CD4-positive, alpha-beta T cell treated with Interleukin-4 for 4 hours (primary cell): ENCODE measurements at places on chromosomes 2 and 18.
A peak's percentile ranks its signal among the peaks of the same experiment; 100 is the strongest.

DNA sequence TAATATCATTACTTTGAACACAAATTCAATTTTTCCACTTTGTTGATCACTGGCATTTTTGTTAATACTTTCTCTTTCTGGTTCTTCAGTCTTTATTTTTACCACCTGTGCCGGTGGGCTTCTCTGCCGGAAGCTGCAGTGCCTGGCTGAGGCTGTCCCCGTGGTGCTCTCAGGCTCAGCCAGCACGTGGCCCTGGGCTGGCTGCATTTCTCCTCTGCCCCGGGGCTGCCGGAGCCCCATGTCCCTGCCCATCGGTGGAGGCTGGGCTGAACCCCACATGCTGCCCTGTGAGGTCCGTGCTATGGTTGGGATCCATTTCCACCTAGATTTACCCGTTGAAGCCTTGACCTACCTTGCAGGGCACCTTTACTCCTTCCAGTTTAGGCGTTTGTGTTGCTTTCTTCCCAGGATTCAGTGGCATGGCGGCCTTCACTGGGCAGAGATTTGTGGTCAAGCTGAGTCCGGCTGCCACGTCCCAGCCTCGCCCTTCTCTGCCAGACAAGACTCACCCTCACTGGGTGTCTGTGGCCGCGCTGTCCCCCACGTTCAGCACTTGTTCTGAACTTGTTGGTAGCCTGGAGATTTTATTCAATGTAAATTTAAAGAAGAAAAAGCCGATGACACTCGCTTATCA lies 12.8 kb upstream of the TMEM18 start:
- no peak for DNase-seq

- DNase-seq, result no peak
These were observed 130.9 kb downstream of the NDUFA10 start for GRCh38 chr2:239894276-239894675.

- no peak for DNase-seq
These were observed 297.8 kb upstream of the SESTD1 start for GRCh38 chr2:179562330-179562885.

GRCh38 chr2:225725726-225726125 lies 326.2 kb downstream of the NYAP2 start:
- DNase-seq, result no peak

GRCh38 chr2:207469451-207469850 lies 60.3 kb upstream of the CREB1 start:
- no peak for DNase-seq

DNA sequence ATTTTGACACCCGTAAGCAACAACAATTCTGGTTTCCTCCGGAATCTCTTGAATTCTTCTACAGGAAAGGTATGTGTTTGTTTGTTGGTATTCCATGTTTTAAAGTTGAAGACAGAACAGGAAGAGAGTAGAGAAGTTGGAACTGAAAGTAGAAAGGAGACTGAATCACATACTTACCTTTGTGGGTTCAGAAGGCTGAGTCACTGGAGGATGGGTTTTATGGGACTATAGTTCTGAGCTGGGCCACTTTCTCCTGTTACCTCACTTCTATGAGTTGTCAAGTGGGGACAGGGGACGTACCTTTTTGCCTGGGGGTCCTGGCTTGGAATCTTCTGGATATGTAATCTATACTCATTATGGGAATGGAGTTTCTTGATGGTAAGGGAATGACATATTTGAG lies 40.9 kb downstream of the KDM3A start:
- peak; percentile 2 for DNase-seq

DNA sequence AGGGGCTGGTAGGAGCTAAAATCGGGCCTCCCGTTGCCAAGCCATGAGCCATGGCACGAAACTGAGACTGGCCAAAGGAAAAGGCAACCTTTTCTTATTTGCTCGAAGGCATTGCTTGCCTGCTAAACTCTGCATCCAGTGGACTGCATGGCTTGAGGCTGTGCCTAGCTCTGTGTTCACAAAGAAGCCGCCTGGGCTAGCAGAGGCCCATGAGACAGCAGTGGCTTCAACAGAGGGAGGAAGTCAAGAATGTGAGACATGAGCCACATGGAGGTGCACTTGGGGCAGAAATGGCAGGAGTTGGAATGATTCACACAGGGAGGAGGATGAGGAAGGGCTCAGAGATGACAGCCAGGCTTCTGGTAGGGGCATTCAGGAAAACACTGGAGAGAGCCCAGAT lies 33.5 kb downstream of the TPRKB start:
- DNase-seq, result no peak

DNA sequence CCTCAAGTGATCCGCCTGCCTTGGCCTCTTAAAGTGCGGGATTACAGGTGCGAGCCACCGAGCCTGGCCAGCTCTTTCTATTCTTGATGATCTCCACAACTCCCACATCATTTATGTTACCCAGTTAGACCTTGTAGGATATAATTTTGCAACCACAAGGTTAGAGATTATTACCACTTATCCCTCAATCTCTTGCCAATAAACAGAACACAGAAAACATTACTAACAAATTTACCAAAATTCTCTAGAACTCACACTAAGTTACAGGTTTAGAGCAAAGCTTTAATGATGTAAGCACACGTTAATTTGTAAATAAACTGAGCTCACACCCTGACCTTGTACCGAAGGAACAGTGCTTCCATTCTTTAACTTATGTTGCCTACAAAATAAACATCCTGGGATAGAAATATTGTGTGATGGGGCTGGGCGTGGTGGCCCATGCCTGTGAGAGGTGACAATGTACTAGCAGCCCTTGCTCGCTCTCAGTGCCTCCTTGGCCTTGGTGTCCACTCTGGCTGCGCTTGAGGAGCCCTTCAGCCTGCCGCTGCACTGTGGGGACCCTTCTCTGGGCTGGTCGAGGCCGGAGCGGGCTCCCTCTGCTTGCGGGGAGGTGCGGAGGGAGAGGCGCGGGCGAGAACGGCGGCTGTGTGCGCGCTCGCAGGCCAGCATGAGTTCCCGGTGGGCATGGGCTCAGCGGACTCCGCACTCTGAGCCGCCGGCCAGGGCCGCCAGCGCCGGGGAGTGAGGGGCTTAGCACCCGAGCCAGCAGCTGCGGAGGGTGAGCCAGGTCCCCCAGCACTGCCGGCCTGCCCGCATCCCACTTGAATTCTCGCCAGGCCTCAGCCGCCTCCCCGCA lies 42.1 kb upstream of the ITSN2 start:
- DNase-seq, result no peak

GRCh38 chr2:39660612-39661236 lies 5.0 kb upstream of the TMEM178A start:
- DNase-seq, result no peak

- DNase-seq, result no peak
These were observed 63.2 kb downstream of the POLE4 start for GRCh38 chr2:75021672-75022071.

DNA sequence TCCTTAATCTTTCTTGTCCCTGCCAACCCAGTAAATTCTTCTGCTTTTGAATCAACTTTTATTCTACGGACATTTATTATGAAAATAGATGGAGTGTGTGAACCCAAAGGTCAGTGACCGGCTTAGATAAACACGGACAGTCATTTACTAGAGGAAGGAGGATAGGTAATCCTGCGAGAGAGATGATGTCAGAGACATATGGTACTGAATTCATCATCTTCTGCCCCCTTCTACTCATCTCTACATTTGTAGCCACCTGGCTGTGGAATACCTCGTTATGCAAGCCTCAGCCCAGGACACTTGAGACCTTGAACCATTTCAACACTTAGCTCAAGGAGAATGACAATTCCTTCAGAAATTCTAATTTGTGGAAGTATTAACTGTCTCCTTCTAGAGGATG lies 443.6 kb downstream of the TDRD15 start:
- no peak for DNase-seq

DNA sequence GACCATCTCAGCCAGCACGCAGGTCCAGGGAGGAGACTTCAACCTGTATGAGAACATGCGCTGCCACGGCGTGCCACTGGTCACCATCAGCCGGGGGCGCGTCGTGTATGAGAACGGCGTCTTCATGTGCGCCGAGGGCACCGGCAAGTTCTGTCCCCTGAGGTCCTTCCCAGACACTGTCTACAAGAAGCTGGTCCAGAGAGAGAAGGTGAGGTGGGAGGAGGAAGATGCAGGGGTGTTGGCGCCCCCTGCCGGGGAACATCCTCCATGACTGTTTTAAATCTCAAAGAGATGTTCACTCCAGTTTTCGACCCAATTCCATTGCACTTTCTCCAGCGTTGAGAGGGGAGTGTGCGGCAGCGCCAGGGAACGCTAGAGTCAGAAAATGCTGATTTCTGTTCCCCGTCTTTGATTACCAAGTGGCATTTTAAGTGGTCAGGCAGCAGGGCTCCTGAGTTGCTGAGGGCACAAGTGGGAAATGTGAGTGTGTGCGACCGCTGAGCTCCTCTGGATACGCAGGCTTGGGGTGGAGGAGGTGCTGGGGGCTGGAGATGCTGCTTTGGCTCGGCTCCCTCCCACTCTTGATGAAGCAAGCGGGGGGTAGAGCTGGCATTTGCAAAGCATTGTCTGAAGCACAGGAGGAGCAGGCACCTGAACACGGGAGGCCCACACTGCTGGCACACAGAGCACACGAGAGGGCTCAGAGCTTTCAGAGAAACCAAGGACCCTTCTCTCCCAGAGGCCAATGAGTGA lies 27.7 kb upstream of the MAPRE3 start:
- peak; percentile 46 for DNase-seq

GRCh38 chr2:158779621-158780020 lies 15.5 kb upstream of the DAPL1 start:
- no peak for DNase-seq

- DNase-seq, result no peak
These were observed 18.1 kb downstream of the NCAPH start for GRCh38 chr2:96353606-96354101.

GRCh38 chr2:88492002-88492401 lies 39.5 kb upstream of the FOXI3 start:
- no peak for DNase-seq

DNA sequence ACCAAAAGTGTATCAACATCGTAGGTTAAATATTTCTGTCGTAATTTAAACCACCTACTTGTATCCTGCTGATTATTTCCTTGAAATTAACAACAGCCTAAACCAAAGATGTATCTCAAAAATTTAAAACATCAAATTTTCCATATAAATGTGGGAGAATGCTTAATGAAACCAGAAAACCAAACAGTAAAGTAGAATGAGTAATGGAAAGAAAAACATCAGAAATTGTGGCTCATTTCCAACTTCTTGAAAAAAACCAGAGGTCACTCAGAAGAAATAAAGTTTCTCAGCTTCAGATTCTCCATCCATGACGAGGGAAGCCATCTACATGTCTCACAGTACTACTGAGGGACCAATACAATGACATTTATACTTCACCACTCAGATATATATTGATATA lies 296.5 kb downstream of the NOL4 start:
- no peak for DNase-seq

GRCh38 chr18:70419526-70419925 lies 130.7 kb downstream of the SOCS6 start:
- no peak for DNase-seq

DNA sequence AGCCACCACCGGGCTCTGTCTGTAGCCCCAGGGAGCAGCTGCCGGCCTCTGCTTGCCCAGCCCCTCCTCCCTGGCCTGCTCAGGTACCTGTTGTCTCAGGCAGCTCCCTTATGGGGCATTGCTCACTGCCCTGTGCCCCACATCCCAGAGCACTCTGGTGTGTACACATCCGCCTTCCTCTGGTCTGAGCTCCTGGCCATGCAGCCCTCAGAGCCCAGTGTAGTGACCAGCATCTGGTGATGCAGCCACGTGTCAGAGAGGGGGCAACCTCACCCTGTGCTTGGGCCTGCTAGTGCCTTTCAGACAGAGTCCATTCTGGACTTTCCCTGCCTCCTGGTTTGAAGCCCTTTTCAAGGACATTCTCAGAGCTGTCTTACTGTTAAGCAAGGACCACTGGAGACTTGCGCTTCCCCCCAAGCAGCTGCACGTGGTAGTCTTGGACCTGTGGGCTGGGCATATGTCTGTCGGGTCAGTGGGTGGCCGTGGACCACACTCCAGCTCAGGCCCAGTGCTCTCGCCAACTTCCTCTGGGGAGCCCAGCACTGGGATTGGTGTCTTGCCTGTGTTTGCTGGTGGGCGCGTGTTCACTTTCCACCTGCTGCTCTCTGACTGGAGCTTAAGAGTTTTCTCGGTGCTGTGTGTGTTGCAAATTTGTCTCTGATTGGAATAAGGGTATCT lies 30.7 kb downstream of the DGKD start:
- no peak for DNase-seq

DNA sequence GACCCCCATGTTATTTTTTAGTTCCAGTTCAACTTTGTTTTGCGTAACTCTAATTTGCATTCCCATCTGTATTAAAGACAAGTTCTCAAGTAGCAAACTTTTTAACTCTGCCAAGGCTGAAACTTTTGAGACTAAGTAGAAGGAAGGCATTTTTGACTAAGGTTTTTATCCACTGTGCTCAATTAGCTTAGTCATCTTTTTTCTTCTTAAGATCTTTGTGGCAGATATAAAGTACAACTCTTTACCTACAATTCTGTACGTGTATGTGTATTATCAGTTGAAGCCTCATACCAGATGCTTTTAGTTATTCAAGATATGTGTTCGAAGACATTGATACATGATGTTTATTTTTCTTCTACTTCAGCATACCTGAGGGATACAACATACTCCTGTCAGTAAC lies 41.6 kb downstream of the CREB1 start:
- DNase-seq, result no peak

- DNase-seq, result no peak
These were observed 290.4 kb upstream of the RBMS1 start for GRCh38 chr2:160784034-160784433.

GRCh38 chr2:100624536-100624935 lies 61.7 kb downstream of the PDCL3 start:
- no peak for DNase-seq

- peak; percentile 87 for DNase-seq
These were observed 4.6 kb downstream of the CD8A start for GRCh38 chr2:86786001-86786536.

GRCh38 chr2:112143150-112143549 lies 5.0 kb downstream of the FBLN7 start:
- DNase-seq, result no peak

GRCh38 chr2:238492840-238493239 lies 66.1 kb downstream of the ASB1 start:
- DNase-seq, result no peak

GRCh38 chr2:136183097-136183496 lies 65.1 kb upstream of the CXCR4 start:
- DNase-seq, result no peak

DNA sequence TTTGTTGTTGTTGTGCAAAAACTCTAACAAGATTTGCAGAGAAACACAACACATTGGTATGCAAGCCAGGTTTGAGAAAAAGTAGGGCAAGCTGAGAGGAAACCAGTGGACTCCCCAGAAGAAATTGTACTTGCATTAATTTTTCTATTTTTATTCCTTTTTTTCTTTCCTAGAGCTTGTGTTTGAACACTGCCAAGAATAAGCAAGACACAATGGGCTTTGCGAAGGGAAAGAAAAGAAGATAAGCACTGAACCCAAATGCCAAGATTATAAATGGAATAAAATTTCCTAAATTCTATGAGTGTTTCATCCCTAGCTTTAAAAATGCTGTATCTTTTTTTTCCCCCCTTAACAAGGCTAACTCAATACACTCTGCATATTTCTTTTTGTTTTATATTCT lies 17.0 kb upstream of the CYTIP start:
- no peak for DNase-seq
